ENCODE measurements at places on chromosomes 7 and 10. TPM values are rescaled to one million over a fixed set of nuclear protein-coding genes. Genes with fewer than 3 reads are reported as not detected.
A peak's percentile ranks its signal among the peaks of the same experiment; 100 is the strongest.

DNA sequence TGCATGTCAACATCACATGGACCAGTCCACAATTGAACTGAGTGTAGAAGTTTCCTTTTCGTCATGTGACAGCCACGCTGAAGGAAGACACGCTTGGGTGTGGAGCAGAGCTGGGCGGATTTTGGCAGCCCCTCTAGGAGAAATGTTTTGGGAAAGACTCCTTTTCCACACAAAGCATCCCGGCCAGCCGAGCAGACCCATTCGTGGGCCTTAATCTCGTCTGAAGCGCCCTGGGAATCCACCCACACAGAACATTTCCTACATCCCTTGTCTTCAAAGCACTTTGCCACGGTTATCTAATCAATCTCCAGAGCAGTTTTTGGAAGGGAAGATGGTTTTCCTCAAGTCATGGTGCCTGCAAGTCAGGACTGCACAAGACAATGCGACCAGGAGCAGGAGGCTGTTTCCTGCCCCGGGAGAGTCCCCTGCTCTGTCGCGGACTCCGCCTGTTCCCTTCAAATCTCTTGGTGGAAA, 8.4 kb upstream of the IFT22 start:
- DNase-seq, result peak; percentile 78

Gene NUTM2D
- 1.7 TPM for total RNA-seq

Gene PFKFB3
- total RNA-seq, result 21.4 TPM

GRCh38 chr10:21689881-21690280, 155.8 kb downstream of the MLLT10 start:
- DNase-seq, result no peak

GRCh38 chr10:73591935-73592699, 975 bp upstream of the USP54 start:
- DNase-seq, result peak; percentile 57

- DNase-seq, result peak; percentile 83
Measured at GRCh38 chr7:70392256-70392876, 739.6 kb upstream of the GALNT17 start.

DNA sequence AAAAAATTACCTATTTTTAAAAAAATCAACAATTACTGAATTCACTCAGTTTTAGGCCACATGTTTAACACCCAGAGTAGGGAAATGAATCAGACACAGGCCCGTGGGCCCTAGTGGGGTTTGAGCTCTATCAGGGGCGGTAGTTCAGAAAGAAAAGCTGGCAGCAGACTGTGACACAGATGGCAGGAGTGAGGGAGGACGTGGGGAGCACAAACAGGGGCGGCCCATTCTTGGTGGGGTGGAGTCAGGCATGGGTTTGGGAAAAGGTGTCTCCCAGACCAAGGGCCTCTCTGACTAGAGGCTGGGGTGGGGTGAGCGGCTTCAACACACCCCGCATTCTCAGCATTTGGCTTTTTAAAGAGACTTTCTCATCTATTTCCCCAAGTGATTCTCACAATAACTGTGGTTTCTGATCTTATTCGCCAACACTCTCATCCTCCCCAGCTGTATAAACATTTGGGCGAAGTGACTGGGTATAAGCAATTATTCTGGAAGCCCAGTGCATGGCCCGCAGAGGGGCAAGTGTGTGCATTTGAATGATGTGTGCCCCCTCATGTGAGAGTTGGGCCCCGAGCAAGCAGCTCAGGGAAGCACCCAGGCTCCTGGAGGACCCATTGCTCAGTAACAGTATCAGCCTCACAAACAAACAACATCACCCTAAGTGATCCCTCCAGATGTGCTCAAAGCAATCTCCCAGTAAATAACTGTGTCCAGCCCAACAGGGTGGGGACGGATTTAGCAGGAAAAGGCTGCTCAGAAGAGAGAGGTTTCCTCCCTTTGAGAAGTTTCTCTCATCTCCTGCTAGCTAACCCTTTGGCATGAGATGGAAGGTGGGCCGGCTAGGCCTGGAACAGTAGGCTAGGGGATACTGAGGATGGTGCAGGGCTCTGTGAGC, 437.6 kb upstream of the ZMIZ1 start:
- DNase-seq, result peak; percentile 78

Gene CLDN3
- 0.72 TPM for total RNA-seq

Gene MYH16
- not detected for total RNA-seq

DNA sequence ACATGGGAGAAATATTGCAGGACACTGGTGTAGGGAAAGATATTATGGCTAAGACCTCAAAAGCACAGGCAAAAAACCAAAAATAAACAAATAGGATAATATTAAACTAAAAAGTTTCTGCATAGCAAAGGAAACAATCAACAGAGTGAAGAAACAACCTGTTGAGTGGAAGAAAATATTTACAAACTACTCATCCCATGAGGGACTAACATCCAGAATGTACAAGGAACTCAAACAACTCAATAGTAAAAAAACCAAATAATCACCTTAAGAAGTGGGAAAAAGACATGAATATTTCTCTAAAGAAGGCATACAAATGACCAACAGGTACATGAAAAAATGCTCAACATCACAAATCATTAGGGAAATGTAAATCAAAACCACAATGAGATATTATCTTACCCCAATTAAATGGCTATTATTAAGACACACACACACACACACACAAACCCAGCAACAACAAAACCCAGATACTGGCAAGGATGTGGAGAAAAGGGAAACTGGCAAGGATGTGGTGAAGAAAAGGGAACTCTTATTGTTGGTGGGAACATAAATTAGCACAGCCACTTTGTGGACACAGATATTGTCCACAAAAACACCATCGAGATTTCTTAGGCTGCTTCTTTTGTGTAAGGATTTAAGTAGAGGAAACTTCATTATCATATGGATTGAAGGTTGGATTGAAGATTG, 9.8 kb upstream of the RAB18 start:
- DNase-seq, result no peak

- DNase-seq, result peak; percentile 35
Measured at GRCh38 chr10:3494131-3494837, 290.7 kb downstream of the KLF6 start.

Gene CPXM2
- total RNA-seq, result 122 TPM

Gene AVL9
- total RNA-seq, result 19.0 TPM

GRCh38 chr7:106423821-106424475, 139.2 kb upstream of the NAMPT start:
- DNase-seq, result peak; percentile 52

GRCh38 chr7:155724327-155725005, 80.0 kb downstream of the RBM33 start:
- DNase-seq, result no peak

GRCh38 chr7:122675011-122675410, 23.9 kb downstream of the RNF133 start:
- no peak for DNase-seq

Gene EBLN1
- total RNA-seq, result 3.6 TPM

DNA sequence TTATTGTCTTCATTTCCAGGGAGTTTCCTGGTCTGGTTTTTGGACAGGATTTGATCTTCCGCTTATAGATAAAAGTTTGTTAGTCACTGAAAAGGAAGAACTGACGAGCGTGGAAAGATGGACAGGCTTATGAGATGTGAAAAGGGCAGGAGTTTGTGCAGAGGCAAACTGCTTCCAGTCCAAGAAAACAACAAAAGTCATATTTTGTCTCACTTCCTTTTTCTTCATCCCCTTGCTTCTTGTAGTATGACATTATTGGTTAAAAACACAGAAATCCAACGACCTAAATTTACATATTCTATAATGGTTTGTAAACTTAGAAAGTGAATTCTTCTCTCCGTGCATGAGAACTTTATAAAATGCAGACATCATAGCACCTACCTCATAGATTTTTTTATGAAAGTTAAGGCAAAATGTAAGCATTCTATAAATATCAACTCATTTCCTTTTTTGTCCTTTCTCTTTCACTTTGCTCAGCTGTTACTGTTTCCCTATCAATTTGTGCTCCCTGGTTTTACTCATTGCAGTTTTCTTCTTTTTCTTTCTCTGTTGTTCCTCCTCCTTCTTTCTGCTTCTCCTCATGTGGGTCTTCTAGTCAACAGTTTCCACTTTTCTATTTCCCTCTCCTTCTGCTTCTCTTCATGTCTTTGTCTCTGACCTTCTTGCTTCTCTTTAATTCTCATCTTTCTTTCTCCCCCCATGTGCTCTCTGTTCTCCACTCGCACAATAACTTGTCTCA, 370.2 kb downstream of the ARL4A start:
- DNase-seq, result no peak

GRCh38 chr7:29857654-29858053, 51.3 kb downstream of the WIPF3 start:
- DNase-seq, result no peak

- no peak for DNase-seq
Measured at GRCh38 chr10:3761904-3762303, 23.1 kb downstream of the KLF6 start.

GRCh38 chr10:81288544-81288943, 586.5 kb upstream of the NRG3 start:
- no peak for DNase-seq

DNA sequence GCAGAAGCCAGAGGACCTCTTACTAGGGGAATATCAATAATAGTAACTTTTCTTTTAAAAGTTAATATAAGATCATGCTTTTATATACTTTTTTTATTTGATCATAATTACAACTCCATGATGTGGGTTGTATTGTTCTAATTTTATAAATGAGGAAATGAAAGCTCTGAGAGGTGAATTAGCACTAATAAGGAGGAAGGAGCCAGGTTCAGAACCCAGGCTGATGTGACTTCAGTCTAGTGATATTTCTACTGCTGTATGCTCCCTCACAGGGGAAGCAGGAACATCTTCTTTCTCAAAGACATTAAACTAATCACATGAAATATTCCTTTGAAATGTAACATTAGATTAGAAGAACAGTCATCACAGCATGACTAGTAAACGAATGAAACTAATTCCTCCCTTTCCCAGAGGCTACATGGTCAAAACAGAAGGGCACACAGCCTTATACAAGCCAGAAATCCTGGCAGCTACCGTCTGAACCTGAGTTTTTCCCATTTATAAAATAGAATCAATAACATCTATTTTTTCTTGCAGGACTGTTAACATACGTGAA, 81.4 kb upstream of the GJD4 start:
- DNase-seq, result no peak

DNA sequence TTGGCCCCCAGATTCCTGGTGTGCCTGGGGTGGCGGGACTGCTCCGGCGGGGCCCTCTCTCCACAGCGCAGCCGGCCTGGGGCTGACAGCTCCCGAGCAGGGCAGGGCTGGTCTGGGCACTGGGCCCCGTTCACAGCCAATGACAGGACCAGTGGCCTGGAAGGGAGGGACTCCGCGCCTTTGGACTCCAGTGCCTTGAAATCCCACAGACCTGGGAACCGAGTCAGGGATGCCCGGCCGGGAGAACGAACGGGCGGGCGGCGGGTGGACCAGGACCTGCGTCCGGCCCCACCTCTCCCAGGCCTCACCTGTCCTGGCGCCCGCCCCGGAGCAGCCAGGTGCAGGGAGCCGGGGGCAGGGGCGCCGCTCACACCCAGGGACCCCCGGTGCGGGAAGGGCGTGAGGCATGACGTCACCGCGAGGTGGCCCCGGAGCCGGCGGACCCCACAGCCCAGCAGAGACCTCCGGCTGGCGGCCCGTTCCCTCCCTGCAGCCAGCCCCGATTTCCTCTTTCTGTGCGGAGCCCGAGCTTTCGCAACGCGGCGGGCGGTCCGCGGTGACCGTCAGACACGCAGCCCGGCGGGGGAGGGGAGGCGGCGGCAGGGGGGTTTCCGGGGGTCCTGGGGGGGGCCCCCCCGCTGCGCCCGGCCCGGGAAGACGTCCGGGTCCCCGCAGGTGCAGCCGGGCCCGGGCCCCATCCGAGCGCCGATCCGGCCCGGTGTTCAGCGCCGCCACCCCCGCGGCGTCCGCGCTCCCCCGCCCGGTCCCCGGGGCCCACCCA, 743 bp downstream of the ADAP1 start:
- DNase-seq, result peak; percentile 56

Gene BLNK
- 6.7 TPM for total RNA-seq

DNA sequence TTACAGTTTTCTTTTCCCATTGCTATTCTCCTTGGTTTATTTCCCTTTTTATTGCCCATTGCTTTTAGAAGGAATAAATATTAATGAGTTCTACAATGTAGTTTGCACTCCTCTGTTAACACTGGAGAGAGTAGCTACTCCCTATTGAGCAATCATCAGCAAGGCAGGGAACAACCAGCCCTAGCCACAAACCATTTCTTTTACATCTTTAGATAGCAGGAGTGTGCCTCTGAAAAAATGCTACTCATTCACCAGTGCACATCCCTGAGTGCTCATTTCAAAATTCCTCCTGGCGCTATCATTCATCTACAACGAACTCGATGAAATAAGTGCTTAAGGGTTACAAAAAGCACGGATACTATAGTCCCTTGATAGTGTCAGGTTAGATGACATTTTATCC, 252.9 kb downstream of the THSD7A start:
- no peak for DNase-seq

DNA sequence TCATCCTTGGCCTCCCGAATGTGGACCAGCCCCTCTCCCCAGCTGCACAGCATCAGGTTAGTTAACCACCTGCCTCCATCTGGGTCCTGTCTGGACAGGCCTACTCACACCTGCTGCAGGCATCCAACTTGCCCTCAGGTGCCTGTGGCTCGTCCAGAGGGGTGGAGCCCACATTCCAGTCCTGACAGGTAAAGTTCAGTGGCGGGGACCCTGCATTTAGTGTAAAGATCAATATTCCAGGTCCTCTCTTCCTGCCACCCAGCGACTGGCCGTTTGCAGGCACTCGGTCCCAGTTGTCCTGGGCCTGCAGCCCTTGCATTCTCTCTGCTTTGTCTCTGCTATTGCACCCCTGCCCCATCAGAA, 15.0 kb downstream of the HTRA1 start:
- peak; percentile 71 for DNase-seq

Gene CPA4
- 32.7 TPM for total RNA-seq

DNA sequence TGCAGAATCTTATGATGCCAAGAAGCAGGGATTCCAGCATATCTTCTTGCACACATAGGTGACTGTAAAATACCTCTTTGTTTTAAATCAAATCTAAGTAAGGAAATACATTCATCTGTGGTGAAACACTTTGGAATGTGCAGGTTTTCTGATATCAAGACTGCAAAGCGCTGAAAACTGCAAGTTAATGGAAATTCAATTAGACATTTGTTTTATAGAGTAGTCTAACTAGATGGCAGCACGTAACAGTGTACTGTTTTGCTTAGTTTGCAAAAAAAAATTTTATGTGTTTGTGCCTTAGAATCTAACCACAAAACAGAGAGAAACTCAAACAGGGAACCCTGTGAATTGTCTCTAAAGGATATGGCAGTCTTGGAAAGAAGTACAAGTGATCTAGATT, 259.2 kb downstream of the HDAC9 start:
- peak; percentile 28 for DNase-seq

Gene POLD2
- total RNA-seq, result 32.7 TPM

- DNase-seq, result peak; percentile 77
Measured at GRCh38 chr7:115558161-115558560, 472.4 kb downstream of the TFEC start.

DNA sequence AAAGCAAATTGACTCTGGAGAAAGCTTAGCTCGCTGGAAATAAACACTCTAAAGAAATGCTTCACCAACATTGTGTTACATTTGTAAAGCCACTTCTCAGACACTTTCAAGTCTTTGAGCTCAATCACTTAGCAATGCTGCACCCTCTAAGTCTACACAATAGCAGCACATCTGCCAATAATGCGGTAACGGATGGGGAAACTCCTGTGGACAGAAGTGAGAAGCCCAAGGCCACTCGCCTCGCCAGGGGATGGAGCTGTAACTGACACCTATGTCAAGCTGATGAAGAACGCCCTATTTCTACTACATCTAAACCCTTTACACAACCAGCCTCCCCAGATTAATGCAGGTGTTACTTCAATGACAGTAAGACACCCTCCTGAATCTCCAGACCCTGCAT, 167.7 kb downstream of the SFMBT2 start:
- no peak for DNase-seq

Gene LAMB4
- total RNA-seq, result 0.96 TPM

Data from umbilical cord (tissue), 2 donors.